ENCODE measurements at places on chromosomes 16 and 17.
A peak's percentile ranks its signal among the peaks of the same experiment; 100 is the strongest.

- no peak for DNase-seq
These were observed 205.5 kb downstream of the NTN1 start for GRCh38 chr17:9226794-9227135.

- DNase-seq = no peak
These were observed 11.8 kb upstream of the KAT7 start for GRCh38 chr17:49776551-49777300.

DNA sequence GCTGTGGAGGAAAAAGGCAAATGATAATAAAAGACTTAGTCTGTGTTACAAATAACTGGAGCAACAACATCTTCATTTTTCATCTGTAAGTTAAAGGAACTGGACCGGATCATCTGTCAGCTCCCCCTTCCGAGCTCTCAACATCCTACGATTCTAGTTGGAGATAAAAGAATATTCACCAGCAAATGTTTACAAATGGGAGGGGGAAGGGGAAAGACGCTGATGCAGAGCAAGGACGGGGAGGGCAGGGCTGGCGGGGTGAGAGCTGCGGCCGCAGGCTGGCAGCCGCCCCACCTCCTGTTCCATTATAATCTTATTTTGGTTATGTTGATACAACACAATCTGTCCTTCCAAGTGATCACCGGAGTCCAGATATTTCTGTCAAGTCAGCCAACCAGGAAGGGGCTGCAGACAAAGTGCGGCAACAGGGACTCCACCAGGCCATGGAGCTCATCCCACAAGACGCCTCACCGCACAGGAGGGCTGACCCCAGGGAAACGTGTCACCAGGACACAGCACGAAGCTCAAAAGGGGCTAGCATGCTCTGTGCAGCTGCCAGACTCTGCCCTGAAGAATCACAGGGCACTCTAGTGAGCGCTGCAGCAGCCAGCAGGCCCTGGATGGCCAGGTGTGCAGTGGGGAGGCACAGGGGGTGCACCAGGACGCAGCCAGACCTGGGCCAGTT, 19.7 kb downstream of the FBXO31 start:
- no peak for DNase-seq

- no peak for DNase-seq
These were observed 452.4 kb upstream of the C16orf82 start for GRCh38 chr16:26614237-26614841.

DNA sequence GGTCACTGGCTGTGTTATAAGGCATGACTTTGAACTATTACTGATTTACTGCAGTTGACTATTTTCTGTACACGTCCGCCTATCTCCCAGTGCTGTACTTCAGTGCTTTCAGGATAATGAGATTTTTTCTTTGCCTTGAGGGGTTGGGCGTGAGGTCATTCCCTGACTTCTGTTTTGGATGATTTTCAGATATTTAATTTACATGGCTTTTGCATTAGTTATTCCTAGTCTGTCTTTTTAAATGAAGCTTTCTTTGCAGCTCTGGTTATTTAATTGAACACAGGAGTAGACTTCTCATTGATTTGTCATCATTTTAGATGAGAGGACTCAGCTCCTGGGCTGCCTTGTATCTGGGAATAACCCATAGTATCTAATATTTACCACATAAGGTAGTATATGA, 23.7 kb downstream of the WIPF2 start:
- no peak for DNase-seq

DNA sequence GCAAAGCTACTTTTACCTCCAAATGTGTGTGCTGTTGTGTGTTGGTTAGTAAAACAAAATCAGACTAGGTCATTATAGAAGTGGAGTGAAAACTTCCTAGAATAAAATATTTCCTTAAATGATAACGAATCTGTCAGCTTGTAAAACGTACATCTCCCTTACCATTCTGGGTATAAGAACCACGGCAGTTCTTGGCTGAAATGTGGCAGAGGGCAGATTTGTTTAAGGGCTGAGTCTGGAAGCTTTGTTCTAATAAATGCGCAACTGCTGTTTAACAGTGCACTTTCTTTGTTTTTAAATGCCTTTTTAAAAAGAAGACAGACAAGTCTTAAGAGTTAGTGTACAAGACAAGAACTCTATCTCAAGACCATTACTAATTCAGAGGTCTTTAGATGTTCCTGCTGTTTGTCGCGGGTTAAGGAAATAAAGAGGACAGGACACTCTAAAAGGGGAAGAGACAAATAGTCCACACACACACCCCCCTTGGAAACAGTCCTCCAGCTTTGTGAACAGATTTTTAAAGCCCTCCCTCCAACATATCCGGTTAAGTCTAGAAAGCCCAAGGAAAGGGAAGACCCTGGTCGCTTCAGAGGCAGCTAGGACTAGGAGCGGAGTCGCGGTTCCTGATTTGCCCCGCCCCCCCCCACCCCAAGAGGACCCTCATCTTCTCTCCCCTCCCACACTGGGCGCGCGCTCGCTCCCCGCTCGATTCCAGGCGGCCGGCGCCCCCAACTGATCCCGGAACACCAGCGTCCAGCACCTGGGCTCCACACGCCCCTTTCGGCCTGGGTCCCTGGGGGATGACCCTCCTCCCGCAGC, 658 bp downstream of the SYNRG start:
- DNase-seq = no peak

- DNase-seq = no peak
These were observed 84.5 kb upstream of the HSBP1 start for GRCh38 chr16:83723244-83723643.

- no peak for DNase-seq
These were observed 42.8 kb downstream of the MYO1D start for GRCh38 chr17:32834104-32834503.

GRCh38 chr17:29760279-29761039, 137.7 kb upstream of the CORO6 start:
- no peak for DNase-seq

- DNase-seq = no peak
These were observed 25.5 kb upstream of the METRNL start for GRCh38 chr17:83053739-83054451.

DNA sequence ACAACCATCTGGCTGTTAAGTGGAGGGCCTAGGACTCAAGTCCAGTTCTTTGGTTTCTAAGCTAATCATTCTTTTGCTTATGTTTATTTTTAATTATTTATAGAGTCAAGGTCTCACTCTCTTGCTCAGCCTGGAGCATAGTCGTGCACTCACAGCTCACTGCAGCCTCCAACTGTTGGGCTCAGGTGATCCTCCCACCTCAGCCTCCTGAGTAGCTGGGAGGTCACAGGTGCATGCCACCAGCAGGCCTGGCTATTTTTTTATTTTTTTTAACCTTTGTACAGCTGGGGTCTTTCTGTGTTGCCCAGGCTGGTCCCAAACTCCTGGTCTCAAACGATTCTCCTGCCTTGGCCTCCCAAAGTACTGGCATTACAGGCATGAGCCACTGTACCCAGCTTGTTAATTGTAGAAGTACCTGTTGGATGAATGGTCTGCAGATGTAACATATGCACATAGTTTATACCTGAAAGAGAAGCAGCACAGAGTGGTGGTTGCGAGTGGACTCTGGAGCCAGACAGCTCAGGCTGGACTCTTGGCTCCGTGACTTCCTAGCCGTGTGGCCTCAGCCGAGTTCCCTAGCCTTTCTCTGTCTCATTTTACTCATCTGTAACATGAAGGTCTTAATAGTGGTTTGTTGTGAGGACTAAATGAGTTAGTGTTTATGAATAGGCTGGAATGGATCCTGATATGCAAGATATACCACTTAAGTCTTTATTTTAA, 337.5 kb downstream of the SNX29 start:
- DNase-seq = no peak

GRCh38 chr16:83626676-83627075, 181.1 kb upstream of the HSBP1 start:
- no peak for DNase-seq

DNA sequence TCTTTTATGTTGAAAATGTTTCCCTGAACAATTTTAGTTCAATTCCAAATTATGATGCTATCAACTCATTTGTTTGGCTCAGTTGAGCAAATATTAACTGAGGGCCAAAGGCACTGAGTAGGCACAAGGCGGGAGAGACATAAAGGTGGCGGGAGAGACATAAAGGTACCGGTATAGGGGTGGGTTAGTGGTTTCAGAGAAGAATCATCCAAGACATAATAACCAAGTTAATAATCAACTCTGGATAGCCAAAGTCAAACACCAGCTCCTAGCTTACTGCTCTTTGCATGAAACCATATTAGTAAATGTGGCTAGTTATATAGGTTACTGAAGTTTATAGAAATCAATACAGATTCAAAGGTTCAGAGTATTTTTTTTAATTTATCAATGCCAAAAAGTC, 91.7 kb downstream of the RPGRIP1L start:
- DNase-seq = no peak

- DNase-seq = no peak
These were observed 81.7 kb upstream of the FAM20A start for GRCh38 chr17:68682903-68683302.

- no peak for DNase-seq
These were observed 3.3 kb downstream of the TBX4 start for GRCh38 chr17:61455324-61456060.

DNA sequence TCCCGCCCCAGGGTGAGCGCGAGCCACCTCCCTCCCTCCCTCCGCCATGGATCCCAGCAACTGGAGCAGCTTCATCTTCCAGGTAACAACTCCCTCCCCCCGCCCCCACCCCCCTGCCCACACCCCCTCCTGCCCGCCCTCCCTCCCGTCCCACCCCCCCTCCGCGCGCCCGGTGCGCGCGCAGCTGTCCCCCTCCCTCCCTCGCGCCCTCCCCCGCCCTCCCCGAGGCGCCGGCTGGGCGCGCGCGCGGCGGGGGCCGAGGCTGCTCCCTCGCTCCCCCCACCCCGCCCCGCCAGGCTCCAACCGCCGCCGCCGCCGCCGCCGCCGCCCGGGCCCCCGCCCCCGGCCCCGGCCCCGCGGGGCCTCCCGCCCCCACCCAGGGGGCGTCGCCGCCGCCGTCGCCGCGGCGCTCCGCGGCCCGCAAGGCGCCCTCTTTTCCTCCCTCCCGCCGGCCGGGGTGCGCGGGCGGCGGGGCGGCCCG, at the start of gene MAZ:
MAZ (plus strand) TSS at position 431 of the 481 bp plus-strand sequence. CDS start 173 bp downstream, outside the sequence.
- peak; percentile 72 for DNase-seq

- DNase-seq = no peak
These were observed 52.1 kb downstream of the USP10 start for GRCh38 chr16:84751947-84752346.

DNA sequence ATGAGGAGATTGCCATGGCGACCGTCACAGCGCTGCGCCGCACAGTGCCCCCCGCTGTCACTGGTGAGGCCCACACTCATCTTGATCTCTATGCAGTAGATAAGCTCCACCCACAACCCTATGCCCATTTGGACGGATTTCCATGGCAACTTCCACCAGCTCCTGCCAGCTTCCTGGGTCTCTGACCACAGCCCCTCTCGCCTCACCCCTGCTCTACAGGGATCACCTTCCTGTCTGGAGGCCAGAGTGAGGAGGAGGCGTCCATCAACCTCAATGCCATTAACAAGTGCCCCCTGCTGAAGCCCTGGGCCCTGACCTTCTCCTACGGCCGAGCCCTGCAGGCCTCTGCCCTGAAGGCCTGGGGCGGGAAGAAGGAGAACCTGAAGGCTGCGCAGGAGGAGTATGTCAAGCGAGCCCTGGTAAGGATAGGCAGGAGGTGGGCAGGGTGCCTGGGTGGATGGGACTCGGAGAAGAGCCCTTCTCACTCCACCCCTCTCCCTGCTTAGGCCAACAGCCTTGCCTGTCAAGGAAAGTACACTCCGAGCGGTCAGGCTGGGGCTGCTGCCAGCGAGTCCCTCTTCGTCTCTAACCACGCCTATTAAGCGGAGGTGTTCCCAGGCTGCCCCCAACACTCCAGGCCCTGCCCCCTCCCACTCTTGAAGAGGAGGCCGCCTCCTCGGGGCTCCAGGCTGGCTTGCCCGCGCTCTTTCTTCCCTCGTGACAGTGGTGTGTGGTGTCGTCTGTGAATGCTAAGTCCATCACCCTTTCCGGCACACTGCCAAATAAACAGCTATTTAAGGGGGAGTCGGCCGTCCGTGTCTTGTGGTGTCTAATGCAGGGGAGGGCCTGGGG, 4.3 kb downstream of the ALDOA start:
- no peak for DNase-seq

GRCh38 chr16:27273330-27273669, 4.7 kb upstream of the NSMCE1 start:
- DNase-seq = no peak

DNA sequence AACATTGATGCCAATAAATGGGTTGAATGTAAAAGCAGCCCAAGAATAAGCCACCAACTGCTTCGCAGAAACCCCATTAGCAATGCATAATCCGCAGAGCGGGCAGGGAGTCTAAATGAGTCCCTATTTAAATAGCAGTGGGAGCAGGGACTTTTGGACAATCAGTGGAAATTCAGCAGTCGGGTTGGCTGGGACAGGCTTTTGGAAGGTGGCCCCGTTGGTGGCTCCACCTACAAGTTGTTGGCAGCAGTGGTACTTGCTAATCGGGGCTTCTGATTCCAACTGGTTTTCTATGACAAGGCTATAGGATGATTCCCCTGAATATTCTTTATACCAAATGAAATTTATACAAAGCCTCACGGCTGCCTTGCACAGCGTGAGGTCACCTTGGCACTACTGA, 86.3 kb downstream of the WDR59 start:
- DNase-seq = no peak

DNA sequence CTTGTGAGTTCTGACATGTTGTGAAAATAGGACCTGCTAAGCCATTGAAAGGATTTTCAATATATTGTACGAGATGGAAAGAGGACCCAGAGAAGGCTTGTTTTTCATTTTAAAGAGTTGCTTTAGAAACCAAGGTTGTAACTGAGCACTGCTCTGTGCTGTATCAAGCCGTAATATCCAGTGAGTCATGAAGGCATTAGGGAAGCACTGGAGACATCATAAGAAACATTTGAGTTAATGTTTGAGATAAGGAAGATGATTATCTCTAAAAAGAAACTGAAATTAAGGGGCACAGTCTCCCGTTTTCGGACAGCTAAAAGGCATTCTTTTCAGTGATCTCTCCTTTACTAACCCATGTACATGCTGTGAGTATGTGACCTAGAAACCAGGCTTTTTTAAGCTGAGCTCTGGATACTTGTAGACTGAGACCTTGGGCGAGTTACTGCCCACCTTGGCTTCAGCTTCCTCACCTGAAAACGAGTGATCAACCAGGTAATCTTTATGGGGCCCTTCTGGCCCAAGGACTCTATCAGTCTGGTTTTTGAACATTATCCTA, 149.2 kb upstream of the TBX2 start:
- DNase-seq = no peak

- no peak for DNase-seq
These were observed 23.3 kb downstream of the CPNE2 start for GRCh38 chr16:57115514-57116182.

DNA sequence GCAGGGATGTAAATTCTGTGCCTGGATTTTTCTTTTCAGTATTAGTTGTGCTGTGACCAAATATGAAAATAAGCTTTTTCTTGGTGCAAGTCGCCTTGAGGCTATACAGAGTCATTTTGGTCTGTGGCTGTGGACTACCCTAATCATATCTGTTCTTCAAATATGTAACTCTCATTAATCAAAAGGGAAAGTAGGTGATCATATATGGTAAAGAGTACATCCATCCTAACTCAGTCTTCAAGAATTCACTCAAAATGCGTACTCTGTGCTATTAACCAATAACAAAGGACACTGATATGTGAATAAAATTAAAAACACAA, 2.6 kb downstream of the CPD start:
- no peak for DNase-seq

Measured in epithelial cell of prostate (primary cell).